Activated naive CD4-positive, alpha-beta T cell (primary cell): ENCODE measurements at places on chromosomes 2 and 18.

GRCh38 chr2:181697126-181697525 lies 16.8 kb upstream of the NEUROD1 start:
- no peak for DNase-seq

DNA sequence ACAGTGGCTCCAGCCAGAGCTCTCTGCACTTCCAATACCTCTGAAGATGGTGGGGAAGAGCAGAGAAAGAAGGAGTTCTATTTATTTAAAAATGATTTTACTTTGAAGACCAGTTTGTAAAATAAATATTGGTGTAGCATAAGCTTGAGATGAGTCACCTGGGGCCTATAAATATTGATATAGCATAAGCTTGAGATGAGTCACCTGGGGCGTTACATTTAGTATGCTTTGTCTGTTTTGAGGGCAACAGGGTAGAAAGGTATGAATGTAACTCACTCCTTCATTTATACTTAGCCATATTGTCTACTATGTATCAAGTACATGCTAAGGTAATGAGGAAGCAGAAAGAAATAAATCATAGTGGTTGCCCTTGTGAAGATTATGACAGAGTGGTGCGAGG lies 7.7 kb upstream of the SULT1C4 start:
- DNase-seq = no peak

DNA sequence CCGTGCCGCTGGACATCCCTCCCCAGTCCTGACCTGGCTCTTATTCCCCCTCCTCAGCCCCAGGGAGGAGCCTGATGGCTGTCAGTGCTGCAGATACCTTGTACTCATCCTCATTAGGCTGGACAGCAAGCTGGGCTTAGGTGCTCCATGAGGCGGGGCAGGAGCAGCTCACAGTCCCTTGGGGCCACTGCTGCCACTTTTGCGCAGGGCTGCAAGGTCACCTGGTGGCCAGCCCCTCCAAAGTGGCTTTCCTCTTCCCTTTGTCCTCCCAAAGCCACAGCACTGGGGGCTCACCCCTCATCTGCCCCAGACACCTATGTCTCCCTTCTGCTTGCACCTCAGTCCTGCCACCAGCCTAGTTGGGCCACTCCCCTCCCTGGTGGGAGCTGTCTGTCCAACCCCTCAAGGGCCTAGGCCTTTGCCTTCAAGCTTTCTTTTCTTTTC lies 60.8 kb downstream of the FAM168B start:
- DNase-seq = no peak

DNA sequence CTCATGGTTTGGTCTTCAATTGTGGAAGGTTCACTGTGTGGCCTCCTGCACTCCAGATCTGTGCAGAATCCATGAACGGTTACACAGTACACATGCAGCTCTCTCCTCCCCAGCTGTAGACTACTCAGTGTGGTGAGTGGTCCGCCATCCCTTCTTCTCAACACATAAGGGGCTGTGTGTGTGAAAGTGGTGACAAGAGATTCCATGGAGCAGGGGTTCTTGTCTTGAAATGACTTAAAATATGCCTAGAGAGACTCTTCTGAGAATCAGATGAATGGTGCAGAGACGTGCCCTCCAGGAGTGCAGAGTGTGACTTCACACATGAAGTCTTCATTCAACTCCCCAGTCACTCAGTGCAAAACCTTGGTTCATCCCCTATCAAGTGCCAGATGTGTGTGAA lies 151.0 kb upstream of the COPS8 start:
- no peak for DNase-seq

DNA sequence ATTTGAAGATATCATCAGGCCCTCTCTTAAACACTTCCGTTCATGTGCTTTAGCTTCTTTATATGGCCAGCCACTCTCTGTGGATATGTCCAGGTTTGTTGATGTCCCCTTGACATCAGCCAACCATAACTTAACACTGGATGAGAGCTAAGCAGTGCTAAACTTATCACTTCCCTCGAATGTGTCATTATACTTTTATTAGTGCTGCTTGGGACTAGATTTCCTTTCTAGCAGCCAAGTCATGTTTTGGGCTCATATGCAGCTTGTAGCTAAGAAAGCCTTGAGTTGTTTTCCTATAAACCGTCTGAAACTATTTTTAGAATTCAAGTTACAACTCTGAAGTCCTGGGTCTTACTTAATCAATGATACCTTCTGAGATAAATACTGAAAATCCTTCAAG lies 144.8 kb upstream of the TNP1 start:
- DNase-seq = no peak

- DNase-seq = no peak
These were observed 615.0 kb upstream of the FANCL start for GRCh38 chr2:58856100-58856499.

DNA sequence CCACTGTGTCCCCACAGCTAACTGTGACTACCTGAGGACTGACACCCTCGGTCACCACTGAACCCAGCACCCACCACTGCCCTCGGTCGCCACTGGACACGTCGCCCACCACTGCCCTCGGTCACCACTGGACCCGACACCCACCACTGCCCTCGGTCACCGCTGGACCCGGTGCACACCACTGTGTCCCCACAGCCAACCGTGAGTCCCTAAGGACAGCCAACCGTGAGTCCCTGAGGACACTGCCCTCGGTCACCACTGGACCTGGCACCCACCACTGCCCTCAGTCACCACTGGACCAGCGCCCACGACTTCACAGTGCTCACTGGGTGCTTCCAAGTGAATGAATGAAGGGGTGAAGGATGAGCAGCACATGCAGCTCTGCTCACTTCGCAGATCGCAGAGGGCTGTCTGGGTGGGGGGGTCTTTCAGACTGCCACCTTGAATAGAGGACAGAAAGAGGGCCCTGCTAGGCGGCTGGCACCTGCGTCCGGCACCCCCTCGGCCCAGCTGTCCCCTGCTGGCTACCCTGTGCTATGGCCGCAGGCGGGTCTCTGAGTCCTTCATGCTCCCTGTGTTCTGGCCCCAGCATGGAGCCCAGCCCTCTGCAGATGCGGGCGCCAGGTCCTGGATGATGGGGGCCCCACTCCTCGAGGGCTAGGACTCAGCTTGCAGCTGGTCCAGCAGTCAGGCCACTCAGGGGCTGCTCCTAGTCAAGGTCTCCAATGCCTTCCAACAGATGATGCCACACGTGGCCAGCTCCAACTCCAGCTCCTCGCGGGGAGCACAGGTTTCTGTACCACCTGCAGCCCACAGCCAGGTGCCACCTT lies 51.4 kb upstream of the GPC1 start:
- DNase-seq = no peak

DNA sequence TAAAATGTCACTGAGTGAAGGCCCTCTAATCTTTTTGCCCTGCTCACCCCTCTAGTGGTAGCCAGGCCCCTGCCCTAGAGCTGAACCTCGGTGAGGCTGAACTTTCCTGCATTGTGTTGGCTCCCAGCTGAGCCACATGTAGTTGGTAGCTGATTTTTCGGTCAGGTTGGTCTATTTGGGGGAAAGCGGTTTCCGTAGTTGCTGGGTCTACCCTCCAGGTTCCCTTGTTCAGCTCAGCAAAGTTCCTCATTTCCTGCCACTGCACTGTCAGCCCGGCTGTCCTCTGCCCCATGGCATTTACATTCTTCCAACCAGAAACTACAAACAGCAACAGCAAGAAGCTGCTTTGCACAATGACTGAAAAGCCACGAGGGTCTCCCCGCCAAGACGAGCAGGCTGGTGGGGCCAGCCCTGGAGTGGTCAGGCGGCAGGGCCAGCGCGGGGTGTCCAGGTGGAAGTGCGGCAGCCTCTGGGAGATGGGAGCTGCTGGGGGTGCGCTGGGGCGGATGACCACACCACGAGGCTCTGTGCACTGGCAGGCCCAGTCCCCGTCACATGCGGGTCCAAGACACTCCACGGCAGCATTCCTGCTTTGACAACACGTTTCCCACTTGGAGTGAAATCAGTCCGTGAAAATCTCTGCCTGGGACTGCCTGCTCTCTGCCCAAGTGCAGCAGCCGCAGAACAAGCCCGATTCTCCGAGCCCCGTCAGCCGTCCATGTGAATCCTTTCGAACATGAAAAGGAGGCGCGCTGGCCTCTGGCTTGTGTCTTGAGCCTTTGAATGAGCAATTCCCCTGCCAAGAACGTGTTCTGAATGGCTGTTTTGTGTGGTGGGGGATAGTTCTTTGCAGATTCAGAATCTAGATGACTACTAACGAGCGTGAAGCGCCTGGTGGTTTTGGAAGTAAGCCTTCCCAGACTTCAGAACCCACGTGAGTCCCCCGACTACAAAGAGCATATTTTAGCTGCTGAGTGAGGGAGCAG lies 159.4 kb downstream of the ASB1 start:
- no peak for DNase-seq

GRCh38 chr2:200337621-200338020 lies 31.1 kb downstream of the SPATS2L start:
- no peak for DNase-seq

GRCh38 chr18:35431374-35431741 lies 54.2 kb upstream of the ZNF396 start:
- no peak for DNase-seq

DNA sequence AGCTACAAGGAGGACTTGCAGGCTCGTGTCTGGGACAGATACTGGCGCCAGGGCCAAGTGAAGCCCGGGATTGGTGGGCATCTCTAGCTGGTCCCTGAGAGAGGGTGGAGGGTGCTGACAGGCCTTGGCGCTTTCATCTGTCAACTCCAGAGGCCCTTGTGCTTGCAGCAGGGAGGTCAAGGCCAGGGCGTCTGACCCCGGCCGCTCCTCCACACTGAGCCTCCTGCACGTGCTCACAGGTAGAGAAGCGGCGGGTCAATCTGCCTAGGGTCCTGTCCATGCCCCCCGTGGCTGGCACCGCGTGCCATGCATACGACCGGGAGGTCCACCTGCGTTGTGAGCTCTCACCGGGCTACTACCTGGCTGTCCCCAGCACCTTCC lies 9.5 kb downstream of the CAPN10 start:
- no peak for DNase-seq

DNA sequence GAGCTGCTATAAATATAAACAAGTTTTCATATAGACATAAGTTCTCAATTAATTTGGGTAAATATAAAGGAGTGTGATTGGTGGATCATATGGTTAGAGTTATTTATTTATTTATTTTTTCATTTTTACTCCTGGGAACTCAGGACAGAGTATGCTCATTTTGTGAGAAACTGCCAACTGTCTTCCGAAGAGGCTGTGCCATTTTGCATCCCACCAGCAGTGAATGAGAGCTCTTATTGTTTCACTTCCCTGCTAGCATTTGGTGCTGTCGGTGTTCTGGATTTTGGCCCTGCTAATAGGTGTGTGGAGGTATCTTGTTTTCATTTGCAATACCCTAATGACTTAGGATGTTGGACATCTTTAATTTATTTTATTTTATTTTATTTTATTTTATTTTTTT lies 50.4 kb upstream of the XPO1 start:
- DNase-seq = no peak

- DNase-seq = no peak
These were observed 7.0 kb downstream of the RIT2 start for GRCh38 chr18:43108469-43108868.

GRCh38 chr2:36339607-36340218 lies 15.9 kb upstream of the CRIM1 start:
- no peak for DNase-seq

- no peak for DNase-seq
These were observed 142.9 kb downstream of the TGIF1 start for GRCh38 chr18:3592864-3593263.

GRCh38 chr2:154849482-154849881 lies 151.0 kb downstream of the KCNJ3 start:
- no peak for DNase-seq

DNA sequence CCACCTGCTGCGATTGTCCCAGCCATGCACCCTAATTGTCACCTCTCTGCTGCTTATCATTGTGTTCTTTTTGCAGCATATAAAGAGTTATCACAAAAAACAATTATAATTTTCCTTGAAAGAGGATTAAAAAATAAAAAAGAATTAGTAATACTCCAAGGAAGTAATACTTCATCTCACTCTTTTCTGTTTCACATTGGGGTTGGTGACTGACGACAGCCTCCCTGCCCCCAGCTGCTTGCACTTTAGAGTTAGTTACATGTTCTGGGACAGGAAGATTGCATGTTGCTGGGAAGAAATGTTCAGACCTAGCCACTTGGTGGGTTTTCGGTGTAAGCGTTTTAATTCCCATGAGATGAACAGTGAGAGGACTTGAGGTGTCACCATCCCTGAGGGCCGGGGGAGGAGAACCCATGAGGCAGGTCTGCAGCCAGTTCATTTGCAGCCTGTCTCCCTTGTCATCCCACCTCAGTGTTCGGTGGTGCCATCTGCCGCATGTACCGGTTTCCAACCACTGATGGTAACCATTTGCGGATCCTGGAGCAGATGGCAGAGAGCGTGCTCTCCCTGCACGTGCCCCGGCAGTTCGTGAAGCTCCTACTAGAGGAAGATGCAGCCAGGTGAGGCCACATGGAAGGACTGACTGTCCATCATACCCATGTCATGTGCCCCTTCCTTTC lies 69.1 kb downstream of the COA5 start:
- DNase-seq = no peak

- DNase-seq = no peak
These were observed 31.8 kb downstream of the C1D start for GRCh38 chr2:68031043-68031442.

GRCh38 chr2:28093768-28094167 lies 203.2 kb downstream of the BABAM2 start:
- no peak for DNase-seq

- no peak for DNase-seq
These were observed 45.6 kb upstream of the ODC1 start for GRCh38 chr2:10493634-10494281.

- no peak for DNase-seq
These were observed 50.2 kb upstream of the LRP1B start for GRCh38 chr2:142180820-142181533.

- no peak for DNase-seq
These were observed 5.4 kb upstream of the SATB2 start for GRCh38 chr2:199462956-199463692.

- DNase-seq = no peak
These were observed 146.7 kb downstream of the MYO3B start for GRCh38 chr2:170324640-170325046.

DNA sequence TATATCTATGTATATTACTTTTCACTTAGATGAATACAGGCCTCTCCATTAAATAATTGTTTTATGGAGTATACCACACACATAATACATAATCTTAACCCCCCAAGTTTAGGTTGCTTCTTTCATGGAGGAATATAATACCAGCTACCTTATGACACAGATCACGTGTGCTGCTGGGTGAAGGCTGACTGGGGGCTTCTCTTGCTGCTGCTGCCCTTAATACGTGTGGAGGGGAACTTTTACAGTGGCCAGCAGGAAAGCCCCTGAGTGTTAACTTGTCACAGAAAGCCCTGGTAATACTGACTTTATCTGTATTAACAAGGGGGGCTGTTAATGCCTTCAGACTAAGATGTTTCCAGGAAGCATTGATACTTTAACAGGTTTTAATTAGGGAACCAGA lies 63.1 kb downstream of the LAMA3 start:
- DNase-seq = no peak

GRCh38 chr2:43948370-43948769 lies 47.4 kb downstream of the LRPPRC start:
- DNase-seq = no peak

GRCh38 chr18:23735021-23735464 lies 45.8 kb downstream of the LAMA3 start:
- no peak for DNase-seq

- no peak for DNase-seq
These were observed 748.8 kb downstream of the NR4A2 start for GRCh38 chr2:155583674-155584195.

- no peak for DNase-seq
These were observed 26.1 kb upstream of the RAB1A start for GRCh38 chr2:65156041-65156440.
